ENCODE measurements at places on chromosomes 3 and 15. TPM values are rescaled to one million over a fixed set of nuclear protein-coding genes. Genes with fewer than 3 reads are reported as not detected.

- no peak for DNase-seq
Observed at GRCh38 chr15:76337059-76337695, 604 bp downstream of the ISL2 start.

Gene ECE2
- total RNA-seq: 6.4 TPM

GRCh38 chr3:131899021-131899420, 135.8 kb downstream of the CPNE4 start:
- DNase-seq: no peak

Gene NR2E3
- total RNA-seq: 0.28 TPM

Gene NR1I2
- 0.31 TPM for total RNA-seq

DNA sequence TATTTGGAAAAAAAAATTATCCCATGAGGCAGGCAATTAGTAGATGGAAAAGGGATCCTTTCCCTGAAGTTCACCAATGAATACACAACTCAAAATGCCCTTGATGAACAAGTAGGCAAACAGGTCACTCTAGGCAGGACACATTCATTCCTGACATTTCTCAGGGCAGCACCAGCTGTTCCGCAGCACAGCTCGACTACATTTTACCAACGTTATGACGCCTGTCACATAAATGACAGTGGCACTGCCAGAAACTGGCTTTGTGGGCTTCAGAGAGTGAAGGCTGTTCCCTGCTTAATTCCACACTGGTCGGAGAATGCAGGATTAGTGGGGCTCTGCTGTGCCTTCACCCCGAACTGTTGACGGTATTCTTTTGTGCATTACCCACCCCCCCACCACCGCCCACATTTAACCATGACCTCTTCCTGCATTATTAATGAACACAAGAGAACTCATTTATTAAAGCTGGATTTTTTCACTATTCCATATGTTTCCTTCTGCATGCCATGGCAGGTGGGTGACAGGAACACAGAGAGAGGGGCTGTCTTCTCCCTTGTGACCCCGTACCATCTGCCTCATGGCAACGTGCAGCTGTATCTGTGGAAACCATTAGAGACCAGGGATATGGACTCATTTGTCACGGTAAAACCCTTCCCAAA, 197.6 kb downstream of the PDZRN3 start:
- DNase-seq: no peak

DNA sequence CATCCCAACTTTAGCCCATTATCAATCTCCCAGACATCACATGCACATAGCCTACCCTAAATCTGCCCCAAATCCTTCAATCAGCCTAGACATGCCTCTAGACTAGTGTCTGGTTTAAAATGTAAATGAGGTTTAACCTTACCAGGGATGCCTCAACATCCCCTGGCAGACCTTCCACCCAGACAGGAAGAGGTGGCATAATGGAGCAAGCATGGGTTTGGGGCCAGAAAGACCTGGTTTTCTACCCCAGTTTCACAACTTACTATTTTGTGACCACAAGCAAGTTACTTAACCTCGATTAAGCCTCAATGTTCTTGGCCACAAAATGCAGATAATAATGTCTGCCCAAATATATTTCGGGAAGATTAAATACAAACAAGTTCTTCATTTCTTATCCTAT, 28.3 kb upstream of the THBS1 start:
- DNase-seq: no peak

- DNase-seq: no peak
Observed at GRCh38 chr3:50100386-50100785, 11.7 kb downstream of the RBM5 start.

DNA sequence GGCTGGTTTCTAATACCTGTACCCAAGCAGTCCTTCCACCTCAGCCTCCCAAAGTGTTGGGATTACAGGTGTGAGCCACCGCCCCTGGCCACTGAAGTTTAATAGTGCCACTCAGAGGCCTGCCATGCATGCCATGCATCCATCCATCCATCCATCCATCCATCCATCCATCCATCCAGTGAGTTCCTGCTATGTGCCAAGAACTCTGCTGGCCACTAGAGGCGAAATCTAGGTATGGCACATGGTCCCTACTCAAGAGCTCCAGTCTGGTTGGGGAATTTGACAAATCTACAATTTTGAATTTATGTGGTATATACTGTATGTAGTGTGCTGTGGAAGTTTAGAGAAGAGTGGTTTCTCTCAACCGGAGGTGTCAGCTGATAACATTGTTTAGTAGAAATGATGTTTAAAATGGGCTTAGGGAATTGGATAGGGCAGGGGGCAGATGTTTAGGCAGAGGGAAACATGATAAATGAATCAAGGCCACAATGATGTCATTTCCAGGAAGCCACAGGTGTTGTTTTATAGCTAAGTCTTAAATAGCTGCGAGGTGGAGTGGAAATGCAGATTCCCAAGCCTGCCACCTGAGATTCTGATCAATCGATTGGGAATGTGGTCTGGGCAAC, 384.4 kb upstream of the C2CD4B start:
- no peak for DNase-seq

GRCh38 chr15:95292785-95293450, 1037.6 kb upstream of the NR2F2 start:
- peak; percentile 27 for DNase-seq
